ENCODE measurements at places on chromosomes 16 and 17.

- no peak for DNase-seq
Measured at GRCh38 chr17:76696763-76697701, 13.7 kb downstream of the MXRA7 start.

- DNase-seq = no peak
Measured at GRCh38 chr16:74923766-74924460, 61.0 kb downstream of the WDR59 start.

GRCh38 chr17:70327723-70328122 lies 158.4 kb downstream of the KCNJ2 start:
- no peak for DNase-seq

DNA sequence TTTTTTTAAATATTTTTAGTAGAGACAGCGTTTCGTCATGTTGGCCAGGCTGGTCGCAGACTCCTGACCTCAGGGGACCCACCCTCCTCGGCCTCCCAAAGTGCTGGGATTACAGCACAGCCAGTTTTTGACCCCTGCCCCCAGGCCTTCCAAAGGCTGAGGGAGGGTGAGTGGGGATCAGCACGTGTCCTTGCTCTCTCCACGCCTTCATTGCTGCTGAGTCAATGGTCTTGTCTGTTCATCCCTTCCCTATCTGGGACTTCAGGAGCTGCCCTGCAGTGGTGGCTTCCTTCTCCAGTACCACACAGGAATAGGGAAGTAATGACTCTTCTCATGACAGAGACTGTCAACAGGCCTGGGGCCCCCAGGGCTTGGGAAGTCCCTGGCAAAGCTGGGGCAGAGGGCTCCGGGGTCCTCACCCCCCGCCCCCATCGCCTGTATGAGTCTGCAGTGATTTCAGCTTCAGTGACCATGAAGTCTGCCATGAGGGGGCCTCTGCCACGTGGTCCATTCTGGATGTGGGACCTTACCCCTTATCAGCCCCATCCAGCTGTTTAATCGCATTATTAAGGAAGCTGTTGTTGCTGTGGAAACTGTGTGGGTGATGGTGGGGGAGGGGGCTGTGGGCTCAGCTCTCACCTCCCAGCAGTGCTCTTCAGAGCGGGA lies 6.1 kb downstream of the ABCC3 start:
- DNase-seq = peak; percentile 31

- peak; percentile 58 for DNase-seq
Measured at GRCh38 chr16:74999609-75000480, 1.0 kb downstream of the ZNRF1 start.

GRCh38 chr17:48544349-48545021 lies 424 bp downstream of the HOXB2 start:
- peak; percentile 84 for DNase-seq

GRCh38 chr16:10852286-10852685 lies 24.7 kb upstream of the CIITA start:
- no peak for DNase-seq

DNA sequence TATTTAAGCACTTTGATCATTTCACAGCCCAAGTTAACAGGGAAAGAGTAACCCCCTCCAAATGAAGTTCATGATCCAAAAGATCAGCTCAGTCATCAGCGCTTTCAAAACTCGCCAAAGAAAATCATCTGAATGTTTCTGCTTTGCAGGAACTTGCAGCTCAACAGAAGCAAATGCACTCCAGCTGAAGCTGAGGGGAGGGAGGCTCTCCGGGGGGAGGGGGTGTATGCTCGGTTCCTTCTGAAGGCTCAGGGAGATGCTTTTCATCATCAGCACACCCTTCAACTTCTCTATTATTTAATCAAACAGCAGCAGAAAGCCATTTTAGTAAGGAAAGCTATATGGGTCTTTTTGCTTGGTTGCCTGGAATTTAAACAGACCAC lies 24.4 kb upstream of the ERN1 start:
- no peak for DNase-seq

- DNase-seq = peak; percentile 40
Measured at GRCh38 chr16:74297145-74297665, 591 bp downstream of the PSMD7 start.

GRCh38 chr16:70157105-70157476 lies 16.5 kb upstream of the CLEC18C start:
- no peak for DNase-seq

- no peak for DNase-seq
Measured at GRCh38 chr17:2899906-2900305, 103.7 kb downstream of the RAP1GAP2 start.

GRCh38 chr17:47225911-47226688 lies 17.0 kb downstream of the MYL4 start:
- DNase-seq = no peak

GRCh38 chr16:5422643-5423496 lies 325.3 kb upstream of the EEF2KMT start:
- no peak for DNase-seq

DNA sequence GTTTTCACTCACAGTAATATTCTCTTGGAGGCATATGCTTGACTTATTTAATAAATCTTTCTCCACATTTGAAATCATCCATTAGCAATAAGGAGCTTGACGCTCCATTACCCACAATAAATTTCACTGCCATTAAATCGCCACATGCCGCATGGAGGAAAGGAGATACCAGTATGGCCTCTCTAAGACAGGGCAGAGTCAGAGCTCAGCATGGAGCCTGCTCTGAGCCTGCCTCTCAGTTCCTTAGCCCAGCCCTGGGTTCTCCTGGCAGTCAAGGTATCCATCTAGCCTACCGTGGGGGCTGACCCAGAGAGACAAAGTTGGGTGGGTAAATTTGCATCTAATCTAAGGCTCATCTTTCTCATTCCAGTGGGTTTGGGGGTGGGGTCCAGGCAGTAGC lies 80.3 kb upstream of the CES5A start:
- DNase-seq = no peak

DNA sequence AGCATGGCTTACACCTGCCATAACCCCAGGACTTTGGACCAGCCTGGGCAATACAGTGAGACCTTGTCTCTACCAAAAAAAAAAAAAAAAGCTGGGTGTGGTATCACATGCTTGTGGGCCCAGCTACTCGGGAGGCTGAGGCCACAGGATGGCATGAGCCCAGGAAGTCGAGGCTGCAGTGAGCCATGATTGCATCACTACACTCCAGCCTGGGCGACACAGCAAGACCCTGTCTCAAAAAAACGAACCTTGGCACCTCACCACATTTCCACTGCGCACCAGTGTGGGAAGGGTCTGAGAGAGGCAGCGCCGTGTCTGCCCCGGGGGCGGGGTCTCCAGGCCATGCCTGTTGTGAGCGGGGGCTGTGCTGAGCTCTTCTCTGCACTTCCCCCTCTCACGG lies 6.3 kb downstream of the ACSF3 start:
- no peak for DNase-seq
